ENCODE measurements at places on chromosomes 12 and 14. TPM values are rescaled to one million over a fixed set of nuclear protein-coding genes. Genes with fewer than 3 reads are reported as not detected.

- H3K4me1 ChIP-seq, result peaks cover 67% of the 10 kb centered on the region
- H3K27me3 ChIP-seq, result no peaks in the 10 kb centered on the region
- no peaks in the 10 kb centered on the region for H3K36me3 ChIP-seq
- no peak overlapping the region for H3K4me3 ChIP-seq
- H3K27ac ChIP-seq, result no peak overlapping the region
- no peak for DNase-seq
Measured at GRCh38 chr12:106112145-106112821, 26.5 kb downstream of the NUAK1 start.

DNA sequence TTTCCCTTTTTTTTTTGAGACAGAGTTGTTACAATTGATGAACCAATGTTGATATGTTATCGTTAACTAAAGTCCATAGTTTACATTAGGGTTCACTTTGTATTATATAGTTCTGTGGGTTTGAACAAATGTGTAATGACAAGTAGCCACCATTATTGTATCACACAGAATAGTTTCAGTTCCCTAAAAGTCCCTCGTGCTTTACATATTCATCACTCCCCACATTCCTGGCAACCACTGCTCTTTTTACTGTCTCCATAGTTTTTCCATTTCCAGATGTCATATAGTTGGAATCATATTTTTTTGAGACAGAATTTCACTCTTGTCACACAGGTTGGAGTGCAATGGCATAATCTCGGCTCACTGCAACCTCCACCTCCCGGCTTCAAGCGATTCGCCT, 12.5 kb downstream of the HSD17B6 start:
- H3K36me3 ChIP-seq, result no peaks in the 10 kb centered on the region
- H3K27me3 ChIP-seq, result no peaks in the 10 kb centered on the region
- no peak overlapping the region for H3K4me3 ChIP-seq
- no peak overlapping the region for H3K27ac ChIP-seq
- H3K4me1 ChIP-seq, result no peaks in the 10 kb centered on the region
- no peak for DNase-seq

- H3K4me3 ChIP-seq, result no peak overlapping the region
- H3K27me3 ChIP-seq, result no peaks in the 10 kb centered on the region
- DNase-seq, result no peak
- H3K4me1 ChIP-seq, result peaks cover 13% of the 10 kb centered on the region
- no peak overlapping the region for H3K27ac ChIP-seq
Measured at GRCh38 chr12:58500399-58500798, 419.9 kb downstream of the LRIG3 start.

Gene USP5
- total RNA-seq, result 61.6 TPM

DNA sequence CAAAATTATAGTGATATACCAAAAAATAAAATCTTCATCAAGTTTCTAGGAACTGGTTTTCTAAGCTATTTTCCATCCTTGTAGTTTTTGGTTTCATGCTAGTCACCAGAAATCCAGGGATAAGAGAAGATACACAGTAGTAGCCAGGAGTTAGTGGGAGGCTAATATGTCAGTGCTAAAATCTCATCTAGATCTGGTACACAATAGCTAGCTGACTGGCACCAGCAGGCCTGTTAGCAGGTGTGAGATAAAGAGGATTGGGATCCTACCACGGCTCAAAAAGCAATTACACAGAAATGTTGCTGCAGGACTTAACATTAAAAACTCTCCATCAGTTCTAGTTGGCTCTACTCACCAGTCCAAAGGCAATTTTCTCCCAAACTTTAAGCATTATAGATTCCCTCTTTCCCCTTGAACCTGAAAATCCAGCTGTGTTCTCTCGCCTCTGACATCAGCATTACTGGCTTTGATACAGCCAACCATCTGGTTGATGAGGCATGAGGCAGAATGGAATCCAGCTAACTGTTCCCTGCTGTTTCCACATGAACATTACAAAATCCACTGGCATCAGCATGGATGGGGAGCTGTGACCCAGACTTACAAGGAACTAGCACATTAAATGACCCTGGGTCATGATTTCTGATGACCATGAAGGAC, 41.8 kb upstream of the CCDC196 start:
- H3K27me3 ChIP-seq, result no peaks in the 10 kb centered on the region
- H3K4me1 ChIP-seq, result no peaks in the 10 kb centered on the region
- H3K4me3 ChIP-seq, result no peak overlapping the region
- no peak overlapping the region for H3K27ac ChIP-seq
- DNase-seq, result no peak

Gene RPL10L
- total RNA-seq, result not detected

DNA sequence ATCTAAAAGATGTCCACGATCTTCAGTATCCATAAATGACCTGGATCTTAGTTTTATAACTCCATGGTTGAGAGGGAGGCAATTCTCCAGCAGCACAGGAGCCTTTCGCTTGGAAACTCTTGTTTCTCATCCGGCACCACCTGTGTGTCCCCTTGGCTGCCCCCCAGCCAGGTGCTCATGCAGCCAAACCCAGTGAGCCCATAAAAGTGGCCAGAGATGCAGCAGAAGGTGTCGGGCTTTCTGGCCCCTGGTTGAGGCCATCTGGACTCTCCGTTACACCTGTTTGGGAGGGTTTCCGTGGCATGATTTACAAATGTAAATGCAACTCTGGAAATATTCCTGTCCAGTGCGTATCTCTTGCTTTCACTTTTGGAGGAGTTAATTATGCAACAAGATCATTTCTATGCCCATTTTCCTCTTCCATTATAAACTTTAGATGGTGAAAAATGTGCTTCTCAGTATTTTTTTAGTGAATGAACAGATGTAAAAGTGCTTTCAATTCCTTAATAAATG, 291.1 kb downstream of the DIO2 start:
- H3K27me3 ChIP-seq, result no peaks in the 10 kb centered on the region
- no peak for DNase-seq
- H3K36me3 ChIP-seq, result no peaks in the 10 kb centered on the region
- no peak overlapping the region for H3K27ac ChIP-seq

Gene NINJ2
- 0.70 TPM for total RNA-seq

DNA sequence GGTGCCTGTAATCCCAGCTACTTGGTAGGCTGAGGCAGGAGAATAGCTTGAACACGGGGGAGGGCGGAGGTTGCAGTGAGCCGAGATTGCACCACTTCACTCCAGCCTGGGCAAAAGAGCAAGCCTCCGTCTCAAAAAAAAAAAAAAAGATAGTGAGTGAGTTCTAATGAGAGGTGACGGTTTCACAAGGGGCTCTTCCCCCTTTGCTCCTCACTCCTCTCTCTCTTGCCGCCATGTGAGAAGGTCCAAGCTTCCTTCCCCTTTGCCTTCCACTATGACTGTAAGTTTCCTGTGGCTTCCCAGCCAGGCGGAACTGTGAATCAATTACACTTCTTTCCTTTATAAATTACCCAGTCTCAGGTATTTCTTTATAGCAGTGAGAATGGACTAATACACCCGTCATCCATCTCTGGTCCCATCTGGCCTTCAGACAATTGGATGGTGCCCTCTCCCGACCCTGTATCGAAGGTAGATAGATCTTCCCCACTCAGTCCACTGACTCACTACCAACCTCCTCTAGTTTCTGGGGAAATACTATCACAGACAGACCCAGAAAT, 27.0 kb upstream of the RCOR1 start:
- peaks cover 4% of the 10 kb centered on the region for H3K4me1 ChIP-seq
- H3K27ac ChIP-seq, result no peak overlapping the region
- no peaks in the 10 kb centered on the region for H3K36me3 ChIP-seq
- DNase-seq, result no peak
- H3K27me3 ChIP-seq, result no peaks in the 10 kb centered on the region

DNA sequence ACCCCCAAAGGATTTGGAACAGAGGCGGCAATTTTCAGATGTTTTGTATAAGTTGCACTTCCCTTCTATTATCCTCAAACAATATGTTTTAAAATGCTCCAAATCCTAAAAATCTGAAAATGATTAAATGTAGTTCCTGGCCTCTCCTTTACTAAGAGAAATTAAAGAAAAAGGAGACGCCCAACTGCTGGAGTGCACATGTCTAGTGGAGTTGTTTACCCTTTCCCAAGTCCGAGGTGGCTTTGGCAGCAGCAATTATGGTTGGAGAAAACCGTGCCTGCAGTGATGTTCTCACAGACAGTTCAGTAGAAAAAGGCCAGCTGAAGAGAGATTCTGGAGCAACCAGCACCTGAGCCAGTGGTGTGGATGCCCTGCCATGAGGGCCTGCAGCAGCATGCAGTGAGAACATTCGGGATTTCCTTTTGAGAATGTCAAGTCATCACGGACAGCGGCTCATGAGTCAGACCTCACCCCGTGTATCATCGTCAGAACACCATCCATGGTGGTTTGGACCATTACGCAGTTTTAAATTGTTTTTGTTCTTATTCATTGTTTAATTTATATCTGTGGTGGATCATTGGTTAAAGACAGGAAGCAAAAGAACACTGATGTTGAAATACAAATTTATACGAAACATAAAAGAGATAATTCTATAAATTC, 179.0 kb upstream of the KRR1 start:
- no peaks in the 10 kb centered on the region for H3K4me1 ChIP-seq

- no peak overlapping the region for H3K27ac ChIP-seq
- no peaks in the 10 kb centered on the region for H3K4me1 ChIP-seq
- peak; percentile 32 for DNase-seq
- H3K4me3 ChIP-seq, result no peak overlapping the region
- no peaks in the 10 kb centered on the region for H3K36me3 ChIP-seq
Measured at GRCh38 chr12:53868511-53868986, 70.1 kb upstream of the HOXC13 start.

Measured in hepatocyte (in vitro differentiated cells).